Stimulated activated CD4-positive, alpha-beta T cell treated with anti-CD3 and anti-CD28 coated beads, Interleukin-12 subunit alpha, Interleukin-12 subunit beta, amount 100 ng/mL, for 48 hours (primary cell): ENCODE measurements at places on chromosomes 5 and 9.

DNA sequence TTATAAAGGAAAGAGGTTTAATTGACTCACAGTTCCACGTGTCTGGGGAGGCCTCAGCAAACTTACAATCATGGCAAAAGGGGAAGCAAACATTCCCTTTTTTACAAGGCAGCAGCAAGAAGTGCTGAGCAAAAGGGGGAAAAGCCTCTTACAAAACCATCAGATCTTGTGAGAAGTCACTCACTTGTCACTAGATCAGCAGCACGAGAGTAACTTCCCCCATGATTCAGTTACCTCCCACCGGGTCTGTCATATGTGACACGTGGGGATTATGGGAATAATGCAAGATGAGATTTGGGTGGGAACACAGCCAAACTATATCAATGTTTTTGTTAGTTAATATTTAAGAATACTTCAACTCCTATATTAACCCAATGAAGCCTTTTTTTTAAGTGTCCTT is 275.2 kb upstream of the CDH9 start:
- DNase-seq = no peak

- no peak for DNase-seq
Measured at GRCh38 chr9:13952906-13953305, 361.0 kb downstream of the NFIB start.

DNA sequence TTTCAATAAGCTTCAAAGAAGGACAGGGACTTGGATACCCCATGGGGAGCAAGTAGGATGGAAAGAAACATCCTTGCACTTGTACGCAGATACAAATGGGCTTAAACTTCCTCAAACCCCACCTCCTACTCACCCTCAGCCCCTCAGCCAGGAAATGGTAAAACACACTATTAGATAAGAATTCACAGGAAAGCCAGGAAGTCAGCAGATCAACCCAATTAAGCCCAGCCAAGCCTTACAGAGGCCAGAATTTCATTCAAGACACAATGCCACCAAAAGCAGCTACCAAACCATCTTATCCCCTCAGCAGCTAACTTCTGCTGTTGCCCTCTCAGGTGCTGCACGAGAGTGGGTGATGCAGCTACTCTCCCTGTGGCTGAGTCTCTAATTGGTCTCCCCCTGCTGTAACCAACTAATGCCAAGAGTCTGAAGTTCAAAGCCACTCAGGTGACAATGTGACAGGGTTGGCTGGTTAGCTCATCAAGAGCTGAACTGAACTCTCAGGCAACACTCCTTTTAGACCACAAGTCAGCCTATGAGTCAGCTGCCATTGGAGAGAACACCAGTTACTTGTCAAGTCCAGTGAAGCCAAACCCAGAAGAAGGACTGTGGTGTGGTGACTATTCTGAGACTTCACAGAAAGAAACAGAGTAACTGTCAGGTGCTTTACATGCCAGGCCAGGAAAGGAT is 201.9 kb downstream of the ZNF608 start:
- DNase-seq = no peak

GRCh38 chr5:5634817-5635216 is 212.3 kb downstream of the ICE1 start:
- DNase-seq = no peak

GRCh38 chr9:84145780-84146179 is 165.2 kb downstream of the RMI1 start:
- no peak for DNase-seq

DNA sequence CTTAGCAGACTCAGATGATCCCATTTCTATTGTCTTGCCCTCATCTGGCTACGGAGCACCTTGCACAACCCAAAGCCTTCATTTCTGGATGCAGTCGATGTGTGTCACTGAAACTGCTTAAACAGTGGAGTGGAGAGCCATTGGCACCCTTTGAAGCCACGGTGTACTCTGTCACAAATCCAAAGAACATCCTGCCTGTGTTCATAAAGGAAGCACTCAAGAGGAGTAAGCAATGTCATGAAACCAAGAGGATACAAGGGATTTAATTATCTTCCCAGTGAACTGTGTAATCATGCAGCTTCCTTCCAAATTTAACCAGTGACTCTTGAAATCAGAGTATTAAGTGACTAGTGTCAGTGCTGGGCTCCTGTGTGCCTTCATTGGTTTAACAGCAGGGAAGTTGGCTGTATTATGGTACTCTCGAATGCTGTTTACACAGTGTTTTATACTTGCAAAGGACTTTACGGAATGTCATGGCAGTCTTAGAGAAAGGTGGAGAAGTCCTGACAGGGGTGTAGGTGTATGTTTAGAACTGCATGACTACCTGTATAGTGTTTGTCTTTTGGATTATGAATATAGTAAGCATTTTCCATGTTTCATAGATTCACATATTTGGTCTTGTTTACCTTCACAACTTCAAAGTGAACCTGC is 41.9 kb downstream of the CD180 start:
- DNase-seq = no peak

DNA sequence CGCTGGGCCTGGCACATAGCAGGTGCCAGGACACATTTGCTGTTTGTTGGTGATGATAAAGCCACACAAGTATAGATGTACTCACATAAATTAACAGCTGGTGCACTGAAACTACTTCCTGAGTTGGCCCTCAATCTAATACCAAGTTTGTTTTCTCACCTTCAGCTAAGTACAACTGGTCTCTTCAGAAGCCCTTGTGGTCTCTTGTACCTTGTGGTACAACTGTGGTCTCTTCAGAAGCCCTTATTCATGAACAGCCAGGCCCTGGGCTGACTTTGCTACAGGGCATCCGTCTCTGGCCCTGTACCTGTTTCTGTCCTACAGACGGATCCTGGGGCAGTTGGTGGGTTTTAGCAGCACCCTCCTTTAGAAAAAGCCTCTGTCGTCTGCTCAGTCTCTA is 81.5 kb downstream of the DAB2IP start:
- no peak for DNase-seq

DNA sequence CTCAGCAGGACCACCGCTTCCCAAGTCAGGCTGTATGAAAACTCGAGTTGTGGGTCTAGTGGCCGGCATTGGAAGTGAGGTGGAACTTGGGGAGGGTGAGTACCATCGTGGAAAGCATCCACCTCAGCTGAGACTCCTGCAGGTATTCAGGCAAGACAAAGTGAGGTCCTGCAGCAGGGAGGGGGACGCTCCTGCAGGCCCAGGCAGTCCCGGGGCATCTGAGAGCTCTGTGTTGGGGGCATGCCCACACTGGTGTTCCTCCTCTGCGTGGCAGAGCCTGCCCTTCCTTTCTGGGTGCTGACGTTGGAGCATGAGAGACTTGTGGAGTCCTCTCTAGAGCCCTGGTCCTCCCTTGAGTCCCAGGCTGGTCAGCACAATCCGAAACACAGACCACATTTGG is 187.7 kb downstream of the CACNA1B start:
- DNase-seq = no peak

DNA sequence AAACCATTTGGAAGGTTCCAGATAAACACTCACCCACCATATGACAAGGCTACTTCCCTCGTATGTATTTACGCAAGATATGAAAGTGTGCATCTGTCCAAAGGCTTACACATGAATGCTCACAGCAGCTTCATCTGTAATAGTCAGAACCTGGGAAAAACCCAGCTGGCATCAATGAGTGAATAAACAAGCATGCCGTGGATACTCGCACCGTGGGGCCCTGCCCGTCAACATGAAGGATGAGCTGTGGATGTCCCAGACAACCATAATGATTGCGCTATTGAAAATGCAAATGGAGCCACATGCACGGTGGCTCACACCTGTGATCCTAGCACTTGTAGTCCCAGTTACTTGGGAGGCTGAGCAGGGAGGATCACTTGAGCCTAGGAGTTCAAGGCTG is 60.6 kb upstream of the FCN1 start:
- DNase-seq = no peak

DNA sequence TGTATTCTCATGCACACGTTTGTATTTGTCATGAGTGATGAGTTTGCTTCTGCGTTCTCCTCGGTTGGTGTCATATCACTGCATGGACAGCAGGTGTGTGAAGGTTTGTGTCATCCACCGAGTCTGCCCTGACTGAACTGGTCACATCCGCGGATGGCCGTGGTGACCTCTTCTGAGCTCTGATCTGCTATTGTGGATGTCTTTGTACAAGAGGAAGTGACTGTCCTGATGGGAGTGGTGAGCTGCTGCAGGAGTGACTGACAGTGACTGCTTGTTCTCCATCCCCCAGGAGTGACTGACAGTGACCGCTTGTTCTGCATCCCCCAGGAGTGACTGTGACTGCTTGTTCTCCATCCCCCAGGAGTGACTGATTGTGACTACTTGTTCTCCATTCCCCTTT is 69.9 kb downstream of the EHMT1 start:
- DNase-seq = no peak

DNA sequence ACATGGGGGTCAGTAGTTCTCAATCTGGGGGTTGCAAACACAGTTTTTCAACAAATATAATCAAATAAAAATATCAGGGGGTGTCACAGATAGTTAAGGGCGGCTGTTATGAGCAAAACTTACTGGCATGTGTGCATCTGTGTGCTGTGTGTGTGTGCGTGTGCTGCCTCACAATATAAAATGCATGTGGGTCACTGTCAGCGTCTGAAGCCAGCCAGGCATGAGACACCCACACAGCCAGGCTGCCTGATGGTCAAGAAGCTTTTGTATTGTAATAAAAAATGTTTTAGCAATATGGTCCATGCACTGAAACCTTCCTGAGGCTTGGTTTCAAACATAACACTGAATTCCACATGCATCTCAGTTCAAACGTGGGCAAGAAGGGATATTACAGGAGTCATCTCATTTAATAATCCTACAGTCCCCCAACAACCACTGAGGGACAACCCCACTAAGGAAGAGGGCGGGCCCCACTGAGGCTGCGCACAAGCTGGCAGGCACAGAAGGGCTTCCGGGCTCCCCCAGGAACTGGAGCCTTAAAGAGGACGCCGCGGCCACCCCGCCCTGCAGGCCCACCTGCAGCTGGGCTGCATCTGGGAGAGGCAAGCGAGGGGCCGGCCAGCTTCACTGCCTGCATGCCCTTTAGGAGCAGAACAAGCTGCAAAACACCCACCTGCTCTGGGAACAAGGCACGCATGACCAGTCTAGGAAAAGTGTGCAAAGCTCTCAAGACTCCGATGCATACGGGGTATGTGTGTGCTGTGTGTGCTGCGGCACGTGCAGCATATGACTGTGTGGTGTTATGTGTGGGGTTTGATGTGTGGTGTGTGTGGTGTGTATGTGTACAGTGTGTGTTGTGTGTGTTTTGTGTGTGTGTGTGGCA is 14.1 kb downstream of the SEMA4D start:
- DNase-seq = no peak

- no peak for DNase-seq
Measured at GRCh38 chr9:81032030-81032572, 657.2 kb downstream of the TLE1 start.
